ENCODE measurements at places on chromosomes 11 and 22.

DNA sequence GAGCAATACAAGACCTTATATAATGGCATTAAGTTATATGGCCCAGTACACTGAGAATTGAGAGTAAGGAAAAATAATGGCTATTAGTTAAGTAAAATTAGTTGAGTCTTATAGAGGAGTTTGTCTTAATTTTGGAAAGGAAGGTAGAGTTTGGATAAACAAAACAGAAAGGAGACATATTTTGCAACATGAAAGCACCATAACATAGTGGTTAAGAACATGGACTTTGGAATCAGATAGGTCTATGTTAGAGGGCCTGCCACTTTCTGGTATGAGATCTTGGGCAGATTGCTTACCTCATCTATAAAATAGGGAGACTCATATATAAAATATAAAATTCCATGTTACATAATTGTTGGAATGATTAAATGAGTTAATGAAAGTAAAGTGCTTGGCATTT lies 68.9 kb downstream of the CSTPP1 start:
- DNase-seq, result no peak

GRCh38 chr11:104106136-104106754 lies 57.7 kb downstream of the PDGFD start:
- DNase-seq, result no peak

DNA sequence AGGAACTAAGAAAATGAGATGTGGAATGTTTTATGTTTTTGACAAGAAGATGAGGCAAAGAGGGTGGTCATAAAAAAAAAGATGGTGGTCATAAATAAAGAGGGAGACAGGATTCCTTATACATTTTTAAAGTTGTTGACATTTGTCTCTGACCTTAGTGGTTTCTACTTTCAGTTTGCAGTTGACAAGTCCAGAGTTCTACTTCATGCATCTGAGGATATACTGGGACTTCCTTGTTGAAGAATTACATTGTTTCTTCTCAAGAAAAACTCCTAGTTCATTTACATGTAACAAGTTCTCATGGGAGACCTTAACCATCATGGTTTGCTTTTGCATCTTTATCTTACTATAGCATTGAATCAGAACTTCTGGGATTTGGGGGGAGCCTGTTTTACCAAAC lies 1.2 kb downstream of the OR6X1 start:
- no peak for DNase-seq

GRCh38 chr22:44755956-44756361 lies 3.6 kb downstream of the ARHGAP8 start:
- no peak for DNase-seq

DNA sequence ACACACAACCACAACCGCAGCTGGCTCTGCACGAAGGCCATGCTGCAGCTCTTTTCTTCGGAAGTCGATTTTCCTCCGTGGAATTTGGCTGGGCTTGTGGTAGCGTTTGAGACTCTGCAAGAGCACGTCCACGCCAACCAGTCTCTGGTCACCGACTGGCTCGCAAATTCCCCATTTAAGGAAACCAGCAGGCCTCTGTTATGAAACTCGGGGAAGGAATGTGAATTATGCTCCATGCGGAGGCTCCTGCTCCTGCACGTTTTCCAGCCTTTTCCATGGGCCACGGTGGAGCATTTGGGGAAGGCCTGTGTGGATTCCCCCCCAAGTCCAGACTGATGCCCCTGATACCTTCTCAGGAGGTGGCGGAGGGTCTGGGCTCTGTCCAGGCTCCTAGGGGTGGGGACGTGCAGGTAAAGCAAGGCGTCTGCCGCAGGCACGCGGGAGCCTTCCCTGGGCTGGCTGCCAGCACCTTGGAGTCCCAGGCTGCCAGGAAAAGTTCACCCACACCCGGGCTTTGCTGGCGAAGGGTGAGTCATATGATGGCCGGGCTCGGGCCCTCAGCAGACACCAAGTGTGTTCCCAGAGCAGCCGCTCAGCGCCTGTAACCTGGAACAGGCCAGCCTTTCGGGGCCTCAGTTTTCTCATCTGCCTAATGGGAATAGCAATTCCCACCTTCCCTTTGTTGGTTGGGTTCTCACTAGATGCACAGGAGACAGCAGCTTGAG lies 41.9 kb downstream of the LRP5 start:
- no peak for DNase-seq

DNA sequence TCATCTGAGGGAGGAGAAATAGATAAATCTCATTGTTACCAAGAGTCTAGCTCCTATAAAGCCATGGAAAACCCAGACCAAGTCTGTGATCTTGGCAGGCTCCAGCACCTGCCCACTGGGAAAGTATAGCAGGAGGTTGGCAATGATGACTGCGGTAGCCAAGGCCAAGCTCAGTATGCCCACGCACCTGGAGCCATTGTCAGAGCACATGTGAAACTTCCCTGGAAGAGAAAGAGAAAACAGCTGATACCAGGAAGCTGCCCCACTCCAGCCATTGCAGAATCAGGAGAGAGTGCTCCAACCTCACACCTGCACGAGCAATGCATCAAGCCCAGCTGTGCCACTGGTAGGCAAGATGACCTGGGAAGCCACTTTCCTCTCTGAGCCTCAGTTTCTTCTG lies 62.2 kb upstream of the HEPHL1 start:
- no peak for DNase-seq

DNA sequence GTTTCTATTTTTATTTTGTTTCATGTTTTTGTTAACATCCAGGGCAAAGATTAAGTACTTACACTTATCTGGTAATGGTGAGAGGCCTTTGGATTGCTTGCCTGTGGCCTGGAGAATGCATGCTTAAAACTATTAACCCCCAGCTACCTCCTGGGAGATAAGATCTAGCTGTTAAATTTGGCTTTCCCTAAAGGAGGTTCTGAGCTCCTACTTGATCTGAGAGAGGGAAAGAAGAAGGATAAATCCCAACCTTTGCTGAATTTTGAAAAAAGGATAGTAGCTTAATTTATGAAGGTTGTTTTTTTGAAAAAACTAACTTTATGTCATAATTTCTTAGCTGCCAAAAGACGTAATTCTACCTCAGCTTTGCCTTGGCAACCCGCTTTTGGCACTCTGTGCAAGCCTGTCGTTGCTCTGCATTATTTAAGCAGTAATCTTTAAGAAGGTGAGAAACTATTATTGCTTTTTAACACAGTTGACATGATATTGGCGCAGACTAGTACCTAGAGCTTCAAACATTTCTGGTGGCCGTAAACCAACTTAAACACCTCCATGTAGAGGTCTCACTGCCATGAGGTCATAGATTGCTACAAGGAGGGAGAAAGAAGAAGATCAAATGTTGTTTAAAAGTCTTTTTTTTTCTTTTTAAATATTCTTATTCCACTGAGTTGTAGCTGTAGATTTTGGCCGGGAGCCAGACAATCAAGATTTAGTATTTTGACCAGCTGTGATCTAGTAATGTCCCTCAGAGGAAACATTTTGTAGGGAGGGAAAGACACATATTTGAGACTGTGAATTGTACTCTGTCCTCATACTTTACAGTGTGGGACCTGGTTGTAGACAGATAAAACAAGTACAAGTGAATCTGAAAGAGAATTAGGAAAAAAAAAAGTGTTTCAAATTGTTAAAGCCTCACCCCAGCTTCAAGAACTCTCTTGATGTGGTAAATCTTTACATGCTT lies 74.4 kb downstream of the WNT11 start:
- DNase-seq, result no peak

GRCh38 chr22:44023404-44024287 lies 456 bp upstream of the PARVB start:
- DNase-seq, result no peak

- no peak for DNase-seq
These were observed 309.1 kb upstream of the C11orf87 start for GRCh38 chr11:109112821-109113280.

DNA sequence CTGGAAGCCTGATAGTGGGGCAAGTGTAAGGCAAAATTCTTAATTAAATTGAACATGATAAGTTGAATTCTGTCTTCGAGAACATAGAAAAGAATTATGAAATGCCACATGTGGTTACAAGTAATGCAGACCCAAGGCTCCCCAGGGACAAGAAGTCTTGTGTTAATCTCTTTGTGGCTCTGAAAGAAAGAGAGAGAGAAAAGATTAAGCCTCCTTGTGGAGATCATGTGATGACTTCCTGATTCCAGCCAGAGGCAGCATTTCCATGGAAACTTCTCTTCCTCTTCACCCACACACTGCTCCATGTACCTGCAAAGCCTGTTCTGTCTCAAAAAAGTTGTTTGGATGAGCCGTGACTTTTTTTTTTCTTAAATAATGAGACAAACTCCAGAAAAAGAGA lies 1.9 kb upstream of the TYR start:
- no peak for DNase-seq

- DNase-seq, result no peak
These were observed 3.9 kb downstream of the TANGO2 start for GRCh38 chr22:20024650-20025397.

- DNase-seq, result no peak
These were observed 115.8 kb downstream of the CSNK2A3 start for GRCh38 chr11:11237070-11237832.

DNA sequence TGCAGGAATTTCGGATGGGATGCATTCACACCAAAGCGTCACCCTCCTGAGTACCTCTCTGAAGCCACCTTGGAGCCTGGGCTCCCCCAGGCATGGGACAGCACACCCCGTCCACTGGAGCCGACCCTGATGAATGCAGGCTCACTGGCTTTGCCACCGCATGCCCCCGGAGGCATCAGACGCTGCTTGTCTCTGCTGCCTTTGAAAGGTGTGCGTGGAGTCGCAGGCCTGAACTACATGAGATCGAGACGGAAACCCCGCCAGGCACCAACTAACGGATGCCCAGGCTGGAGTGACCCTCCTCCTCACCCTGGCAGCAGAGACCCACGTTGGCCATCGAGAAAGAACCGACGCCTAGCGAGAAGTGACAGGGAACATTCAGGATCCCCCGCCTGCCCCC lies 22.5 kb downstream of the KRTAP5-5 start:
- no peak for DNase-seq

DNA sequence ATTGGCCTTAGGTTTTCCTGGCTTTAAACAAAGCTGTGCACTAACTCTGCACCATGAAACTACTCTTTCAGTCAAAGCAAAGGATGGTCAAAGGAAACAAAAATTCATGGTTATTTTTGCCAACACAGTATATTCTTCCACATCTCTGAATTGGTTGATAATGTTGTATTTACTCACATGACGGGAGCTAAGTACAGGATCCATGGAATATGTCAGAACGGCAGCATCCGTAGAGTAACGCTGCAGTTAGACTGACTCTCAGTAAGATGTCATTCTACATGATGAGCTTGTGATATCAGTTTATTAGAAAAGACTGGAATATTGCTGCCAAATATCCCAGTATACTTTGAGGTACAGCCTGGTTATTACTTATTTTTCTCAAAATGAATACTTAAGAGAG lies 172.1 kb downstream of the PGR start:
- no peak for DNase-seq

DNA sequence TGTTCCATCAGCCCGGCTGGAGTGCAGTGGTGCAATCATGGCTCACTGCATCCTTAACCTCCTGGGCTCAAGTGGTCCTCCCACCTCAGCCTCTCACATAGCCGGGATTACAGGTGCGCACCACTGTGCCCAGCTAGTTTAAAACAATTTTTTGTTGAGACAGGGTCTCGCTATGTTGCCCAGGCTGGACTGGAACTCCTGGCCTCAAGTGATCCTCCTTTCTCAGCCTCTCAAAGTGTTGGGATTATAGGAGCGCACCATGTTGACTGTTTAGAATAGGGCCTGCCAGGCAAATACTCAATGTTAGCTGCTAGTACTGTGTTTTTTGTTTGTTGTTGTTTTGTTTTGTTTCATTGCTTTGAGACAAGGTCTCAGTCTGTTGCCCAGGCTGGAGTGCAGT lies 66.4 kb downstream of the ARHGAP8 start:
- no peak for DNase-seq

- no peak for DNase-seq
These were observed 56.5 kb upstream of the AMPD3 start for GRCh38 chr11:10398525-10398924.

DNA sequence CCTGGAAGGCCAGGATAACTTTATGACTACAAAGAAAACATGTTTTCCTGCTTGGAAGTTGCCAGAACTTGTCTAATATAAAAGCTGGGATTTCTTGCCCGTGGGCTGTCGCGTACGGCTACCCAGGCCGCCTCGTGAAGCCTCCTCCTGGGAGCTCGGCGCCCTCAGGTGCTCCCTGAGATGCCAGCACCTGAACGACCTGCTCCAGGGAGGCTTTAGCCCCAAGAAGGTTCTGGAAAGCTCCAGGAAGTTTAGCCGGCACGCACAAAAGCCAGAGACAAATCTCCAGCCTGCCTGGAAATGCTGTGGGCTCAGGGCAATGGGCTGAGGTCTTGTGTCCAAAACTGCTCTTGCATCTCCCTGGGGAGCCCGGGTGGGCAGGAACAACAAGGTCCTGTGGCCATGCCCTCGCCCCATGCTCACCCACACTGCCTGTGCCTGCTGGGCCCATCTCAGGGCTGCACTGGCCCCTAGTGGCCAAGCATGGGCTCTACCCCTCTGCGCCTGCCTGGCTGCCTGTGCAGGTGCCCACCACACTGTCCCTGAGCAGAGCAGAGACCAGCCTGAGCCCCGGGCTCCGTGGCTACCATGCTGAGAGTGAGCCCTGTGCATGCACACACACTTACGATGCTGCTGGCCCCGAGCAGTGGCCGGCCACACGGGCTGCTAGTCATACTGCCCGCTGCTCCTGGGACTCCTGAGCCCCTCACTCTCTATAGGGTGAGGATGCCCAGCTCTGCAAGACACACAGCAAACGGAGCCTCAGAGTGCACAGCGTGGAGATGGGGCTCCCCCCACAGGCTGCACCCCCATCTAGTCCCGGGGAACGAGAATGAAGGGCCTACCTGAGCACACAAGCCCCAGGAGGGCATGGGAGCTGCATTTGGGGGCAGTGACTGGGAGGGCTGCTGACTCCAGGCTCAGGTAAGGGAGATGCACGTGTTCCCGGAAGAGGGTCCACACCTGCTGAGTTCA lies 4.9 kb upstream of the CELSR1 start:
- DNase-seq, result no peak

DNA sequence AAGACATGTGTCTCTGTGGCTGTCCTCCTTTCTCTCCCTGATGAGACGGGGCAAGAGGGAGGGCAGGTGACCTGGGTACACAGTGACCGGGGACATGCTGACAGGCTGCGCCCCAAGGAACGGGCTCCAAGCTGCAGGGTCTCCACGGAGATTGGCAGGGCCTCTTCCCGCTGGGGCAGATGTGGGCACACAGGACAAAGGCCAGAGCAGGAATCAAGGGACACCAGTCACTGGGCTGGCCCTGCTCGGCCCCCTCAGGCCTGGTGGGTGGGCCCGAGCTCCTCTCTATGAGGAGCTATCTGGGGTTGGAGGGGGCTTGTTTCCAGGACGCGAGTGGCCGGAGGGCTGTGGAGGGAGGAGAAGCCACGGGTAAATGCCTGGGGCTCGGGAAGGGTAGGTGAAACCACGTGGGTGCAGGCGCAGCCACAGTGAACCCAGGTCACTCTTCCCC lies 11.2 kb downstream of the PNPLA5 start:
- DNase-seq, result no peak
